ENCODE measurements at places on chromosomes 4 and X.

DNA sequence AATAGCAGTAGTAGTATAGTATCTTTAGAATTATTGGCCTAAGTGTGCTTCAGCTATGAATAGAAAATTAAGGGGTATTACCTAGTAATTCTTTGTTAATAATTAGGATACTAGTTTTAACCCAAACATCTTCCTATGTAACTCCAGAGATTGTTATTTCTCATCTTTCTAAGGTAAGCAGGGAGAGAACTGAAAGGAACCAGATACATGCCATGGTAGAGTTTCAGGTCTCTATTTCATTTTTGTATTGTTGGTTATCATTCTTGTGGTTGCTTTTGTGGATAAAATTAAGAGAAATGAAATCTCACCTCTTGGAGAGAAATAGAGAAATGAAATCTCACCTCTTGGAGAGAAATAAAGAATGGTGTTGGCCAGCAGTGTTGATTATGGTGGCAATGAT lies 597.1 kb upstream of the CT83 start:
- DNase-seq: no peak

DNA sequence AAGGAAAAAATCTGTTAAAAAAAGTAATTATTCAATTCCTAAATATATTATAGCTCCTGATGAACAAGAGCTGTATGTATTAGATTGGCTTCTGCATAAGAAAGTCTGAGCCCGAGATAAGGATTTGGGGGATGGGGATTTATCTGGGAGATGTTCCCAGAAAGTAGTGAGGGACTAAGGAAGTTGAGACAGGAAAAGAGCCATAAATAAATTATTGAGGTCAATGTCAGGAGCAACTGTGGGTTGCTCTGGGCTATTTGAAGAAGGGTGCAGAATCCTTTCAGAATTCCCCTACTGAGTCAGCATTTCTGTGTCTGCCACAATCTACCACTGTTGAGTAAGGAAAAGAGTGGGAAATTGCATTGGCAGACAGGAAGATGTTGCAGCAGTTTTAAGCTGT lies 3.1 kb upstream of the TDO2 start:
- no peak for DNase-seq

GRCh38 chr4:112448306-112449132 lies 67.5 kb downstream of the NEUROG2 start:
- DNase-seq: no peak

GRCh38 chr4:169627307-169627706 lies 6.9 kb downstream of the CLCN3 start:
- no peak for DNase-seq

DNA sequence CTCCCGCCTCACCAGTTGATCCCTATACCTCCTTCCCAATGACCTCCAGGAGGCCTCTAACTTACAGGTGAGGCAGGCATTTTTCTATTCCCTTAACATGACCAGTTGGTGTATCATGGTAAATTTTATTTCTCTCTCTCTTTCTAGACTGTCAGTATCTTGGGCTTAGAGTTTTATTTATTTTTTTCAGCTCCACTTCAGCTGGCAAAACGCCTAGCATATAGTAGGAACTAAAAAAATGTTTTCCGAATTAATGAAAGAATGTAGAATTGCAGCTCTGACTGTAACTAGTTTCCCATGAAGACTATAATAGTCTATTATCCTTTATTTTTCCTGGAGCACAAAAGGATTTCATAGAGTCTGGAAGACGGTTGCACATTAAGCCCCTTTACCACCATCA lies 84.8 kb downstream of the PDE5A start:
- DNase-seq: no peak

- DNase-seq: no peak
Observed at GRCh38 chr4:123934096-123934495, 537.5 kb downstream of the SPRY1 start.

GRCh38 chr4:160406263-160406825 lies 1303.5 kb downstream of the RAPGEF2 start:
- no peak for DNase-seq

- no peak for DNase-seq
Observed at GRCh38 chrX:1475481-1475880, 22.8 kb upstream of the ASMTL start.

DNA sequence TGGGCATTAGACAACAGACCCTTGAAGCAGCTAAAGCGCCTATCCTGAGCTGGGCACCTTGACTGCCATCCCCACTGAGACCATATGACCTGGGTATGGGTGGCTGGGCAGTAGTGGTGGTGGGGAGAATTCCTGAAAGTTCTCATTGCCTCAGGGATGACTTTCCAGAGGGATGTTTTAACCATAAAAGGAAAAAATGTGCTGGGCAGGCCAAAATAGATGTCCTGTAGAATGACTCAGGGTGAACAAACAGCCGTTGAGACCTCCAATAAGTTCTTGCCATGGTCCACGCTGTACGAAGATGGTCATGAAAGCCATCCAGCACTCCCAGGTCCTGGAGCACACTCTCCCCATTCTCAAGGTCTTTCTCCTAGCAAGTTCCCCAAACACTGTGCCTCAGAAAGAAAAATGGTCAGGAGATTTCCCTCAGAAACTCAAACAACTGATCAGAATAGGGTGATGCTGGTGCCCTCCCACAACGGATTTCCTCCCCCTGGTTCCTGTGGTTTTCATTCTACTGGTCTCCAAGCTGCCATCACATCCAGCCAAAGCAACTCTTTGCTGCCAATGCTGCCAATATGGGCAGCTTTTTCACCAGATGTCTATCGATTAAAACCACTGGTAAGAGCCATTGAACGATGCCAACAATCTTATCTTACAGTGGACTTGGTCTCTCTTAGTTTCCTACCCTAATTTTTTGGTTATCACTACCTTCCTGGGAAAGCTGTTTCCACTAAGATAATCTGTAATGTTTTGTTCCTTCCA lies 11.2 kb downstream of the CDKN2AIP start:
- DNase-seq: no peak

GRCh38 chr4:10526429-10527222 lies 69.4 kb upstream of the ZNF518B start:
- no peak for DNase-seq

DNA sequence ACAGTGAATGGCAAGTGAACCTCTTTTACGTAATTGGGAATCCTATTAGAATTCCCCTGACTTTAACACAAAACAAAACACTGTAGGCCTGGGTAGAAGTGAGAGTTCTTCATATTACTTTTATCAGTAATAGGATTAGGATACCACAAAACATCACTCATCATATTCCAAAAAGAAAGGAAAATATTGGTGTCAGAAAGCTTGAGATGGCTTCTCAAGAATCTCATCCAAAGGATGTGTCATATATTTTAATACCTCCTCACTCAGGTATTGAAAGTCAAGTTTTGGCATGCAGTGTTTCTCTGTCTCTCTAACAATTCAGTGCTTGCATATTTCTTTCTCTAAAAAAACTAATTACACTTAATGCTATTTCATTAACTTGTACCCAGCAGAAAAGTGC lies 173.2 kb downstream of the PDGFC start:
- no peak for DNase-seq

DNA sequence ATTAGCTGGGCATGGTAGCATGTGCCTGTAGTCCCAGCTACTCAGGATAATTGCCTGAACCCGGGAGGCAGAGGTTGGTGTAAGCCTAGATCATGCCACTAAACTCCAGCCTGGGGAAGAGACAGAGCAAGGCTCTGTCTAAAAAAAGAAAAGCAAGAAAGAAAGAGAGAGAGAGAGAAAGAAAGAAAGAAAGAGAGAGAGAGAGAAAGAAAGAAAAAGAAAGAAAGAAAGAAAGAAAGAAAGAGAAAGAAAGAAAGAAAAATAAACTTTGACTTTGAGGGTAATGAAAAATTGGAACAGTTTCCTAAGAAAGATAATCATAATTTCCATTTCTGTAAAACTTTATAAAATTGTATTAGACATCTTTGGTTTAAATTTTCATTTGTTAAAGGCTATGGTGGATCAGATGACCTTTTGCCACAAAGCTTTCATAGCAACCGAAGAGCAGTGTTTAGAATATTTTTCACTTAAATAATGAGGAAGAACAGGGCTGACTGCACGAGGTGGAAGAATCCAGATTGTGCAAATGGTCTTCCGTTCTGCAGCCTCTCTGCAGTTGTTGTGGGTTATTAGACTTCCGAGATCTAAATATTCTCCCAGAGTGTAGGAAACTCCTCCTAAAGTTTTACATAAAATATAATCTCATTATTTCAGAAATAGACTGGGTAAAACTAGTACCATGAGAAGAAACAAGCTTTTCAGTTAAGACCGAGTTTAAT lies 55.9 kb downstream of the RBM47 start:
- DNase-seq: no peak

- no peak for DNase-seq
Observed at GRCh38 chr4:105145156-105145902, 1.3 kb upstream of the TET2 start.
